Colonic mucosa (tissue), 4 donors: ENCODE measurements at places on chromosomes 6 and 20.

- DNase-seq, result no peak
Observed at GRCh38 chr20:5643936-5644335, 106.3 kb upstream of the SHLD1 start.

- DNase-seq, result no peak
Observed at GRCh38 chr20:3228750-3229032, 10.3 kb downstream of the SLC4A11 start.

DNA sequence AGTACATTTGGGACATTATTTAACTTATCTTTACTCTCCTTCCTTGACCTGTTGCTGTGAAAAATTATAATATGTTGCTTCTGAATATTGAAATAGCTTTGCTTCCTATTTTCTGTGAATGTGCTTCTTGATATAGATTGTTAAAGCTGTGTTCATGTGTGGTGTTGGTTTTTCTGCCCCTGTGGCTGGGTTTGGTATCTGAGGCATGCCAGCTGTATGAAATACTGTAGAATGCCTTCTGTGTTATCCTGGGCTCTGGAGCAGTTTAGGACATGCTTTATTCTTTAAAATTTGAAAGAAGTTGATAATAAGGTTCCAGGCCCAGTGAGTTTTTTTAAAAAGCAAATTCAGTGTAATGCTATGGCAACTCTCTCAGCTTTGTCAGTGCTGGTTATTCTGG is 71.7 kb downstream of the HIVEP1 start:
- DNase-seq, result no peak

DNA sequence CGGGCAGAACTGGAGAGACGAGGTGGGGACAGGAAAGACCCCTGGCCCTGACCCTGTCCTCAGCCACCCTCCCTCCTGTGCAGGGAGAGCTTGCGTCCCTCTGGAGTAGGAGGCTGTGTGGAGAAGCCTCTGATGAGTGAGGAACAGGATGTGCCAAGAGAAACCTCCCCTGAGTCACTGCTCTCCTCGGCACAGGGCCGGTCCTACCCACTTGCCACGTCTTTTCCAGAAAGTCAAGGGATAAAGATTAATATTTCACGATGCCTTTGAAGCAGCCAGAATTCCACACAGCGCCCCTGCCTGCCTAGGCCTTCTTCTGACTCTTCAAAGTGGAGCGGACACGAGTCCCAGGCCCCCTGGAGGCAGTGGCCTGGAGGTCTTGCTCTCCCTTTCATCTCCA is 34.9 kb upstream of the THBS2 start:
- no peak for DNase-seq

- peak; percentile 47 for DNase-seq
Observed at GRCh38 chr20:1900321-1900801, 5.2 kb downstream of the SIRPA start.

DNA sequence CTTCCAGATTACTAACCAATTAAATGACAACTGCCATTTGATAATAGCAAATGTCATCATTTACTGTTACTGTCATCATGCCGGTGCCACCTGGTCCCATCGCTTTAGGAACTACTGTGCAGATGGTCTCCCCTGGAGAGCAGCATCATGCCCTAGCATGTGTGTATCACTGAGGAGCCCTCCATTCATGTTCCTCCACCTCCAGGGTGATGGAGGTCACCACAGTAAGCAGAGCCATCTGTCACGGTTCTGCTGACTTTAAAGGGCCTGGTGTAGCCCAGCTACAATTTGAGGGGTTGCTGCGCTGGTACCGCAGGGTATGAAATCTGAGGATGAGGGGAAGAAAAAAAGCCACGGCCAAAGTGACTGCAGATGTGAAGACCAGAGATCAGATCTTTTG is 118.8 kb upstream of the KCNK16 start:
- DNase-seq, result no peak

DNA sequence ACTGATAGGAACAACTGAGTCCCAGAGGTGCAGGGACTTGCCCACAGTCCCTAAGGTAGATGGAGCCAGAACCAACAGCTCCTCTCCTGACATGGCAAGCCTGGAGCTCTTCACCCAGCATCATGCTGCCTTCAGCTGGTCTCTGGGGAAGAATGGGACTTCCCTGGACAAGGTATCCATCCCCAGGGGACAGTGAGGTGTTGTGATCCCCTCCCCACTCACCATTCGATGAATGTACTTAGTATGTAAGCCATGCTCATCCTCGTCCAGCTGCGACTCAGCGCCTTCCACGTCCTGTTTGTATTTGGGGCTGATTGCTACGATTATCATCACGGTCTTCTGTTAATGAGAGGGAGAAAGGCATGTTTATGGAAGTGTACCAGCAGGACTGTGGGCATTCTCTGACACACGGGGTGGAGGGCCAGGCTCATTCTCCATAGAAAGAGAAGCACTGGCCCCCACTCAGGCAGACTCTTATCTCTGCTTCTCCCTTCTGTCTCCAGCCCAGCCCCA is 39.4 kb downstream of the TRAF3IP2 start:
- DNase-seq, result no peak

GRCh38 chr6:139285590-139285989 is 6.2 kb downstream of the TXLNB start:
- no peak for DNase-seq

- DNase-seq, result no peak
Observed at GRCh38 chr6:57246307-57246706, 24.2 kb upstream of the RAB23 start.

- DNase-seq, result no peak
Observed at GRCh38 chr6:22754061-22754460, 184.7 kb downstream of the HDGFL1 start.

DNA sequence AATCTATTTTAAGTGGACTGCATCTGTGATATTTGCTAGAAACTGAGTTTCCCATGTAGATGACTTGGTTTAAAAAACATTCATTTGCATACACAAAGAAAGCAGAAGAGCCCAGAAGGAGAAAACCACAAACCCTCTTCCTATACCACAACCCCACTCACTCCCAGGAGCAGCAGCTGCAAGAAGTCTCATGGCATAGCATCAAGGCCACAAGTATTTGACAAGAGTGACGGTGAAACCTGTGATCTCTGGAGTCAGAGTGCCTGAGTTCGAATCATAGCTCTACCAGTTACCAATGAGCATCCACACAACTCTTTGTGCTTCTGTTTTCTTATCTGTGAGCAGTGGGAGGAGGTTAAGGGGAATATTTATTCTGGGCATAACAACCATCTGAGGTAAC is 44.7 kb upstream of the SIRPG start:
- DNase-seq, result no peak

DNA sequence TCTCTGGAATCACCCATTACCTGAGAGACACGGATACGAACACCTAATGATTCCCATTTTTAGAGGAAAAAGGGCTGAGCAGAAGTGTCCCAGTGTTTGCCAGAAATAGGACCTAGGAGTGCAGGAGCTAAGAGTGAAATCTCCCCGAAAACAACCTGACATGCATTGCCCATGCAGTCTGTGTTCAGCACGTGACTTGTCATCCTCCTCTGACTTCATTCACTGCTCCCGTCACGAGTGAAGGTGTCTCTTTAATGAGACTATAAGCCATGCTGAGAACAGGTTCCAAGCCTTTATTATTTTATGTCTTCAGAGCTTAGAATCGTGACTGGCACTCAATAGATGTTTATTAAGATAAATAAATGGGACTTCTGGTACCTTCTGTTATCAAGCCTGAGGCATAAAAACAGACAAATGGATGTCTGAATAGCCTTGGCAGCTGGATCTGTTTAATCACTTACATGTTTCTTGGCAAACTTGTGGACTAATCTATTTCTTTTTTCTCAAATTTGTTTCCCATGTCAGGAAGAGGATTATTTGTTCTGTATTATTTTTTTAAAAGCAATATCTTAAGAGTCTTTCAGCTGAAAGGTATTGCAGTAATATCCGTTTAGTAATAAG is 3.7 kb upstream of the MLIP start:
- DNase-seq, result no peak

DNA sequence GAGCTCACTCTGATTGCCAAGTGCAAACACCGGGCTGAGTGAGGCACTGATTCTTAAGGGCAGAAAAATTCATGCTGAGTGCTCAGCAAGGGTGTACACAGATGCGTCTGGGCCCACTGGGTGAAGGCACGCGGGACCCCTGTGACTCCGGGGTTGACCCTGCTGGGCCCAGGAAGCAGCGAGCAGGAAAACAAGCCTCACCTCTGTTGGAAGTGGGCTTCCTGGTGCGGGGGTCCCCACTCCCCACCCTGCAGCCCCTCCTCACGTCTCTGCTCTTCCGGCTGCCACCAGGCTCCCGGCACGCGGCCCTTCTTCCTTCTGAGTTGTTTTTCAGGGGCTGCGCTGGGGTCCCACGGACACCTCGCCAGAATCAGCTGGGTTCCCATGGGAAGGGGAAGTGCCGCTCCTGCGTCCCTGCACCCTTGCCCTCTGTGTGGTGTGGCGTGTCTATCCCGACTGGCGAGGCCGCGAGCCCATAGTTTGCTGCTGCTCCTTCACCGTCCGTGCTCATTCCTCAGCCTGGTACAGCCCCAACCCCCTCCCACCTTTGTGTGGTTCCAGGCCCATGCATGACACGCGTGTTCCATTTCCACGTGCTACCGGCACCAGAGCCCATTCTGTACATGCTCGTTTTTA is 80.6 kb upstream of the BHLHE23 start:
- no peak for DNase-seq

DNA sequence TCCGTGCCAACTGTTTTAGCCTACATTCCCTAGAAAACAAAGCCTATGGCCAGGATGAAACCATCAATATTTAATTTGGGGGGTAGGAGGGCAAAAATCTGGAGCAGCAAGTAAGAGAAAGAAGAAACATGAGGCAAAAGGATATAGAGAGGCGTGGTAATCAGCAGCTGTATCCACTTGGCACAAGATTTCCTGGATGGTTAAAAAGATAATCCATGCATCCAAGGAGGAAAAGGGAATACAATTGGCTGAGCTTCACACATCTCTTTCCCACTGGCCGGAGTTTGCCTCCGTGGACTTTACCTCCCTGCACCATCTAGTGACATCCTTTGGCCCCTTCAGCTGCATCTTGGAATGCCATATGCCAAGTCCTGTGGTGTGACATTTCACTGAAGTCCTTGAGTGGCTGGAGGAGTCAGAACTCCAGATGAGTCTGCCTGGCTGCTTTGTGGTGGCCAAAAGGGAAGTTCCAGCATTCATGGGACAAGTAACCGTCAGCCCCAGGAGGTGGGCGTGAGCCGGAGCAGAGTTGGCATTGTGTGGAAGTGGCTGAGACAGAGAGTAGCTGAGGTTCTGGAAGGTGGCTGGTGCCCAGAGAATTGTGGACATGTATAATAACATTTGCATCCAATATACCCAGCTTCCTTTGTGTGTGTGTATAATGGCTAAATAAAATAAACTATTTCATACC is 13.7 kb upstream of the TMX4 start:
- DNase-seq, result no peak

DNA sequence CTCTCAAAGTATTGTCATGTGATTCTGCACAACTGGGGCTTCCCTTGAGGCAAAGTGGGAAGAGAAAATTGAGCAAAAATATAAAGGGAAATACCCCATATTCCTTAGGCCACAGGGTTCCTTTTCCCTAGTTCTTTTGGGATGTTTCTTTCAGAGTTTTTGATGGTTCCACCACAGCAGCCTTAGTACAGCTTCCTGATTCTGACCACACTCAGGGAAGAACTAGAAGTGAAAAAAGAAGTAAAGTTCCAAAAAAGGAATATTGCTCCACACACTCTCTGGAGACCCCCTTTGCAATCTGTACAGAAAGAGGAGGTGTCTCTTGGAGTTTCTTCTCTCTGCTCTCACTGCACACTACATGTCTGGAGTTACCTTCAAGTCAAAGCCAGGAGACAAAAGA is 27.9 kb upstream of the HLA-DQA2 start:
- DNase-seq, result no peak

- DNase-seq, result no peak
Observed at GRCh38 chr20:37336369-37337207, 9.4 kb upstream of the SRC start.

GRCh38 chr6:17630511-17631073 is 30.5 kb downstream of the FAM8A1 start:
- DNase-seq, result peak; percentile 22

- DNase-seq, result no peak
Observed at GRCh38 chr6:74467533-74468215, 738.2 kb downstream of the COL12A1 start.

GRCh38 chr20:31716351-31716750 is 6.3 kb downstream of the BCL2L1 start:
- DNase-seq, result no peak

- DNase-seq, result peak; percentile 67
Observed at GRCh38 chr6:166097914-166098522, 69.6 kb downstream of the TBXT start.

DNA sequence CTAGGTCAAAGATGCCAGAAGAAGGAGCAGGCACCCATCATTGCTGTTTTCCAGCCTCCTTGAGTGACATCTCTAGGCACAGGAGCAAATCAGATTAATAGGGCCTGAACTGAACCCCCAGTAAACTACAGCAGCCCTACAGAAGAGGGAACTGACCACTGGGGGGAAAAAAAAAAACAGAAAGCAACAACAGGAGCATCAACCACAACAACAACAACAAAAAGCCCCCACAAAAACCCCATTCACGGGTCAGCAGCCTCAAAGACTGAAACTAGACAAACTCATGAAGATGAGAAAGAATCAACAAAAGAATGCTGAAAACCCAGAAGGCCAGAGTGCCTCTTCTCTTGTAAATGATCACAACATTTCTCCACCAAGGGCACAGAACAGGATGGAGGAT is 537.4 kb upstream of the BTBD3 start:
- no peak for DNase-seq

DNA sequence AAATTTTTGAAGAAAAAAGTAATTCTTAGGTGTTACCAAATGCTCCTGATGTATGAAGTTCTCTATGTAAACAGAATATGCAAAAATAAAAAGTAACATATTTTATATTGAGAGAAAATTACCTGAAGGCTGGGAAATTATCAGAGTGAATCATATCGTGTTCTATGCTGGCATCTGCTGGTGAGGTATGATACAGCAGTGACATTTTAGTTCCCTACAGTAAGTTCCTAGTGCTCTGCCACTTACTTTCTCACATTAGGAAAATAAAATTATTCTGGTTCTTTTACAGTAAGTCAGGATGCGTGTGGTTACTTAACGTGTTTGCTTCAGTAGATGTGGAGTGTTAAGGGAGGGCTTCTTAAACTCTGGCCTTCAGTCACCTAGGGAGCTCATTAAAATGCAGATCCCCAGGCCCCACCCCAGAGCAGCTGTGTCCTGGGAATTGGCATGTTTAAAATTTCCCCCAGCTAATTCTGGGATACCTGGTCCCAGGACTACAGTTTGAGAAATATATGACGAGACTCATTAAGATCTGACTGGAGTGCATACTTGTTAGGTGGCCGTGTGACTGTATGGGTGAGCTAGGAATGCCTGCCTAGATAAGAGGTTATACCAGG is 3.2 kb downstream of the ACTR5 start:
- DNase-seq, result no peak
